Osteoblast (primary cell): ENCODE measurements at places on chromosomes 2 and 18. TPM values are rescaled to one million over a fixed set of nuclear protein-coding genes. Genes with fewer than 3 reads are reported as not detected.

LRP1B gene
- under 0.01 TPM in 1 of 2 replicates, not detected in the other for total RNA-seq

RIT2 gene
- total RNA-seq = not detected in 2 replicates

GPR39 gene
- 3.6 and 4.4 TPM in 2 replicates for total RNA-seq

- DNase-seq = no peak
Measured at GRCh38 chr2:112848833-112849232, 12.3 kb upstream of the IL1B start.

SPHKAP gene
- total RNA-seq = not detected in 2 replicates
